Adipocyte (in vitro differentiated cells): ENCODE measurements at places on chromosomes 7 and 10.
A peak's percentile ranks its signal among the peaks of the same experiment; 100 is the strongest.

GRCh38 chr7:75572396-75572795, 80.3 kb downstream of the SPDYE5 start:
- DNase-seq, result no peak

DNA sequence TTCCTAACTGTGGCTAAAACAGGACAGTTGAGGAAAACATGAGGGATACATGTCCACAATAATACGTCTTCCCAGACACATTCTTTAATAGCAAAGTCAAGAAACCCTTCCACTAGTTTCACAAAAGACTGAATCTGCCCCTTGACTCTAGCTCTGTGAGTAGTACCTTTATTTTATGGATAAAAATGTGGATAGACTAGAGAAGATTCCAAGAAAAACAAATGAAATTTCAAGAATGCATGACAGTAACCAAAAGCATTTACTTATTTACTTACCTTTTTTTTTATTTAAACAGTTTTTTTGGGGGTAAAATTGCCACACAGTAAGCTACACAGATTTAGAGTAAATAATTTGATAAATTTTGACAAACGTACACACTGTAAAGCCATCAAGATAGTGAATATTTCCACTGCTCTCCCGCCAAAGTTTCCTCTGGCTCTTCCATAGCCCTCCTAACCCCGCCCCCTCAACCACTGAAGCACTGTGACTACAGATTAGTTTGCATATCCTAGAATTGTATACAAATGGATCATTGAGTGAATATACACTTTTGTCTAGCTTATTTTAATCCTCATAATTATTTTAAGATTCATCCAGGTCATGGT, 420.4 kb upstream of the ZMIZ1 start:
- DNase-seq, result peak; percentile 9

DNA sequence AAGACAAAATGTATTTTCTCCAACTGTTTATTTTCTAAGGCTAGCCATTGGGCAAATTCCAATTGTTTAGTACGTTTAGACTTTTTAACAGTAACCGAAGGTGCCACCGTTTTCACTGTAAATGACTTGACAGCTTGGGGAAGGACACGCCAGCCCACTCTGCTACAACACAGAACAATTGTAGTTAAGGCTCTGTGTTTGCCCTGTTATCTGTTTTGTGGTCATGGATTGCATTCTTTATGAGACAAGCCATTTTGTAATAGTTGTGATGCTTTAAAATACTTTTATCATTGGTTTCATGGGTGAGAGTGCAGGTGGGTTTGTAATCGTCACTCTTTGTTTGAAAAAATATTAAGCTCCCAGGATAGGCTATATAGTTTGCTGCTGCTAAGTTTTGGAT, 6.6 kb upstream of the PITRM1 start:
- no peak for DNase-seq

DNA sequence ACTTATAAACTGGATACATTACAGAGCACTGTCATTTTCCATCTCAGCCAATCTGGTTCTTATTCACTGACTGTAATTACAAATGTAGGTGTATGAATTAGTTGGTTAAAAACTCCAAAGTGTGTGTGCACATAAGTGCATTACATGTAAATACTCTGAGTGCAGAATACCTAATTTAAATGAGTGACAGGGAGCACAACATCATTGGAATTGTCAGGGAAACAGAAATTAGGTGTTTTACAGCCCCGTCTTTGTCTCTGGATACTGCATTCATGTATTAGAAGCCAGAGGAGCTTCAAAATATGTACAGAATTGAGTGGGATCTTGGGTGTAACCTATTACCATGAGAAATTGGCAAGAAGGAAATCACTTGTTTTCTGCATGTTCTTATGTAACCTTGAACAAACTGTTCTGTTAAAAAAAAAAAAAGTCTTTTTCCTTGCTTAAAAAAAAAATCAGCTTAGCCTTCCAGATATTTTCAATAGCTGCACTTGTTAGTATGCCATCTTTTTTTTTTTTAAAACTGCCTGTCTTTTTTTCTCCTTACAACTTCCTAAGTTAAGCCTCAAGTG, 31.1 kb downstream of the CELF2 start:
- no peak for DNase-seq

DNA sequence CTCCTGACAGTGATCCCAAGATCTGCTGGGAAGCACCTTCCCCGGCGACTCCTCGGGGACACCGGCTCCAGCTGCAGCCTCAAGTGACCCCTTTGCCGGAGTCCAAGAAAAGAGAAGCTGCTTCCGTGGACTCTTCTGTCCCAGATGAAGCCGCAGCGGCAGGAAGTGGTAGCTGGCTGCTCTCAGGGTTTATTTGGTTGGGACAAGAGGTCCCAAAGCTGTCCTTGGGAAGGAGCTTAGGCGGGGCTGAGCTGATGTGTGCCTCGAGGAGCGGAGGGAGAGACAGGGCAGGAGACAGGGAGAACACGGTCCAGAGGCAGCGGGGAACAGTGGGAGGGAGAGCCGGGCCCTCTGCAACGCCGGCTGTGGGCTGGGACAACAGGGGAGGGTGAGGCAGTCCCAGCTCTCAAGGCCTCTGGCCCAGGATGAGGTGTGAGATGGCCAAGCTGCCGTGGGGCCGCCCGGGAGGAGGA, 13.1 kb upstream of the FAM20C start:
- no peak for DNase-seq

- no peak for DNase-seq
These were observed 57.1 kb upstream of the PDGFA start for GRCh38 chr7:576524-577277.

DNA sequence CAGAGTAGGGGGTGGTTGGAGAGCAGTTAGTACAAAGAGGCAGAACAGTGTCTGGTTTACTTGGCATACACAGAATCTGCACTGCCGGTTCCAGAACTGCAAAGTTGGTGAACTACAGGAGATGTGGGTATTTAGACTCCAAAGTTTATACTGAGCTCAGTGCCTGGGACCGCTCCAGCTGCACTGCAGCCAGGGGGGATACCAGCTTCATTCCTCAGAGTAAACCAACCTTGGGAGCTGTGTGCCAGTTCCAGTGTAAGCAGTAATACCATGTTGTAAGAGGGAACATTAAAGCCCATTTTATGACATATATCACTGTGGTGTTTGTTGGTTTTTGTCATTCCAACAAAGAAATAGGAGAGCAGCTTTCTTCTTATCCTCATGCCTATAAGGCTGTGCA, 23.4 kb downstream of the LOXL4 start:
- DNase-seq, result peak; percentile 56

DNA sequence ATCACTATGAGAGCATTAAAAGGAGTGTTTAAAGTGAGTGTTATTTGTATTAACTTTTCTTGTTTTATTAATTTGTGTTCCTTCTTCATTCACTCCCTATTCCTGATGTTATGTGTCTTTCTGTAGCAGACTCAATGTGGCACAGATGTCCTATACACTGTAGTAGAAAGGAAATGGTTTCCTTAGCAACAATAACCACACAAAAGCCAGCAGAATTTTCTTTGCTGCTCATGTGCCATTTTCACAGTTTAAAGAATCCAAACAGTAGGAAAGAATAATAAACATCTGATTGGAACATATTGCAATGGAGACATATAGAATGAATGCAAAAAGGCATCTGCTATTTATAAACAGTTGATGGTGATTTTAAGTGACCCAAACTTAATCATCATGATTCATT, 763.6 kb downstream of the PHTF2 start:
- DNase-seq, result no peak

GRCh38 chr10:60099998-60100747, 193.8 kb upstream of the CCDC6 start:
- DNase-seq, result peak; percentile 82

DNA sequence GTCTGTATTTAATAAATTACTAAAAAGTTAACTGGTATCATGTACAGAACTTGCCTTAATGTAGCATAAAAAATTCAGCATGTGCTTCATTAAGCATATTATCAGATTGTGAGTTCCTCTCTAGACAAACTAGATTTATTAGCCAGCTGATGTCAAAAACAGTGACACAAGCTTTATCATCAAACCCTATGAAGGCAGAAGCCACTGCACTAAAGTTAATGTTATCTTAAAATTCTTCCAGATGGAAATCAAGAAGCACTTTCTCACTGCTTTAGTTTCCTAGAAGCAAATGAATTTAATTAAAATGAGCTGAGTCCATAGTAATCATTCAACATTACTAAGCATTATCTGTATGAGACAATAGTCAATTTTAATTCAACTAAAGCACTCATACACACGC, 96.4 kb downstream of the ARHGAP12 start:
- DNase-seq, result no peak

- DNase-seq, result no peak
These were observed 46.5 kb downstream of the LGI1 start for GRCh38 chr10:93804200-93804599.

GRCh38 chr7:149021725-149022062, 6.6 kb downstream of the PDIA4 start:
- no peak for DNase-seq

GRCh38 chr7:28355635-28356319, 56.5 kb upstream of the CREB5 start:
- no peak for DNase-seq

DNA sequence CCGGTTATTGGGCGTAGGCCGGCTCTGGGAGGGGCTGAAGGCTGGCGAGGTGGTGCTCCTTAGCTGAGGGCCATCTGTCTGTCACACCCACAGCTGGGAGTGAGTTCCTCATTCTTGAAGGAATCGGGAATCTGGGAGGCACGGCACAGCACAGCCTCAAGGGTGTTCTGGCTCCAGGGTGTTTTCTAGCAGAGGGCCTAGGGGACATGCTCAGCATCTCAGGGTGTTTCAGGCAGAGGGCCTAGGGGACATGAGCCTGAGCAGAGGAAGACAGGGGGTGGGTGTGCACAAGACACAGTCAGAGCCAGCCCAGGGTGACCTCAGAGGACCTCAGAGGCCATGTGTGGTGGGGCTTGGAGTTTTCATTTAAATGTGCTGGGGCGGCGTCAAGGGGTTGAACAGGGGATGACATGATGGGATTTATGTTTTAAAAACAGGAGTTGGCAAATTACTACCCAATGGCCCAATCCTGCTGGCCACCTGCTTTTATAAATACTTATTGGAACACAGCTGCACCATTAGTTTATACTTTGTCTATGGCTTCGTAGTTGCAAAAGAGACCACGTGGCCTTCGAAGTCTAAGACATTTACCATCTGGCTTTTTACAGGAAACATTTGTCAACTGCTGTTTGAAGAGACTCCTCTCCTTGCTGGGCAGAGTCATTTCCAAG, 121.6 kb downstream of the PRKAG2 start:
- DNase-seq, result no peak

GRCh38 chr7:155788616-155789000, 23.7 kb downstream of the SHH start:
- no peak for DNase-seq

GRCh38 chr7:4655311-4655710, 26.8 kb upstream of the FOXK1 start:
- DNase-seq, result no peak

DNA sequence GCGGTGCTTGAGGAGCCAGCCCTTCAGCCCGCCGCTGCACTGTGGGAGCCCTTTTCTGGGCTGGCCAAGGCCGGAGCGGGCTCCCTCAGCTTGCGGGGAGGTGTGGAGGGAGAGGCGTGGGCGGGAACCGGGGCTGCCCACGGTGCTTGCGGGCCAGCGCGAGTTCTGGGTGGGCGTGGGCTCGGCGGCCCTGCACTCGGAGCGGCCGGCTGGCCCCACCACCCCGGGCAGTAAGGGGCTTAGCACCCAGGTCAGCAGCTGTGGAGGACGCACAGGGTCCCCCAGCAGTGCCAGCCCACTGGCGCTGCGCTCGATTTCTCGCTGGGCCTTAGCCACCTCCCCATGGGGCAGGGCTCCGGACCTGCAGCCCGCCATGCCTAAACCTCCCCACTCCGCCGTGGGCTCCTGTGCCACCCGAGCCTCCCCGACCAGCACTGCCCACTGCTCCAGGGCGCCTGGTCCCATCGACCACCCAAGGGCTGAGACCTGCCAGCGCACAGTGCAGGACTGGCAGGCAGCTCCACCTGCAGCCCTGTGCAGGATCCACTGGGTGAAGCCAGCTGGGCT, 9.5 kb upstream of the GSTO1 start:
- DNase-seq, result no peak

GRCh38 chr10:70682920-70683600, 10.8 kb downstream of the ADAMTS14 start:
- no peak for DNase-seq

- no peak for DNase-seq
These were observed 17.0 kb downstream of the CUBN start for GRCh38 chr10:17112566-17112965.

DNA sequence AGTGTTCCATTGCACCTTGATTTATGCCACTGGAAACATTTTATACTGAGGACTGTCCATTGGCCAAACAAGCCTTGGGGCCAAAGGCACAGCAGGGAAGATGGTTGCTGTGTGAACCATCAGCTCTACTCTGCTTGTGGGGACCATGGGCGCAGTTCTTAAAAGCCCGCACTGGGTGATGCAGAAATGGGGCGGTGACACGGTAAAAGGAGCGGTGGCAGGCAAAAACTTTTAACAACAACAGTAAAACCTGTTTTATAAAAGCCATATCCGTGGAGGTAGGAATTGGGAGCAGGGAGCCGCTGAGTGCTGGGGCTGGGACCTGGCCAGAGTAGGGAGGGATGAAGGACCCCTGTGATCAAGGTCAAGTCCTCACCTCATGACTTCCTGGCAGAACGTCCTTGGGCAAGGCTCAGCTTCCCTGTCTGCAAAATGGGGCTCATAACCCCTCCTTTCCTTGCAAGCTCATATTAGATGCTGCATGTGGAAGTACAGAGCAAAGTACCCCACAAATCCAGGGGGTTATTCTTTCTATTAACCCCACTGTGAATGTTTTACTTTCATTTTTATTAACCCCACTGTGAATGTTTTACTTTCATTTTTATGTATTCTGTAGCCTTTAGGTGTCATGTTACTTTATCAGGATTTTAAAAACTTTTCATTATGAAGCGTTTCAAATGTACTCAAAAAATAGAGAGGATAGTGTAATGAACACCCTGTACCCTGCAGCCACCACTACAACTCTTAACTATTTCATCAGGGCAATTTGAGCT, 78.3 kb downstream of the GRK5 start:
- DNase-seq, result no peak

DNA sequence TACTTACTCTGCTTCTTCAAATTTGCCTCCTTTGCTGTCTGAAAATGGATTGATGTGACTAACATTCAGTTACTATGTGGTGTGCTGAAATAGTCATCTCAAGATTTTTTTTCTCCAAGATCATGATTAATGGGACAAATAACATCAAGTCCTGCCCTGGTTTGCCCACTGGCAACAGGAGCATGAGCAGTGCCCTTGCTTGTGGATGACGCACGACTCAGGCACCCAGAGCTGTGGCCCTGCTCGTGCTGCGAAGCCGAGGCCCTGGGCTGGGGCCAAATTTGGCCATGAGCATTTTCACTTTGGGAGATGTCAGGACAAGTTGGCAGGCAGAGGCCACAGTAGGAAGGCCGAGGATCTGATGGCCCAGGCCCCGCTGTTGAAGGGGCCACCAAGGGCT, 239.8 kb upstream of the IGFBP3 start:
- DNase-seq, result no peak

GRCh38 chr7:148095066-148095465, 495.5 kb upstream of the C7orf33 start:
- no peak for DNase-seq

- DNase-seq, result no peak
These were observed 57.9 kb upstream of the CHCHD3 start for GRCh38 chr7:133139801-133140200.
